ENCODE measurements at places on chromosomes 2 and 18. TPM values are rescaled to one million over a fixed set of nuclear protein-coding genes. Genes with fewer than 3 reads are reported as not detected.

- ATAC-seq = no peak
- peaks cover 4% of the 10 kb centered on the region for H3K36me3 ChIP-seq
- H3K4me3 ChIP-seq = no peak overlapping the region
- no peak overlapping the region for H3K27ac ChIP-seq
- no peaks in the 10 kb centered on the region for H3K4me1 ChIP-seq
- H3K27me3 ChIP-seq = no peaks in the 10 kb centered on the region
Measured at GRCh38 chr2:69222953-69223658, 163.9 kb downstream of the GFPT1 start.

GRCh38 chr2:104416339-104417000 is 437.4 kb upstream of the POU3F3 start:
- no peaks in the 10 kb centered on the region for H3K36me3 ChIP-seq
- no peaks in the 10 kb centered on the region for H3K4me1 ChIP-seq
- H3K27ac ChIP-seq = no peak overlapping the region
- no peak for ATAC-seq
- peaks cover 9% of the 10 kb centered on the region for H3K27me3 ChIP-seq

- peaks cover 25% of the 10 kb centered on the region for H3K27me3 ChIP-seq
- no peak for ATAC-seq
- H3K36me3 ChIP-seq = no peaks in the 10 kb centered on the region
- no peak overlapping the region for H3K4me3 ChIP-seq
- no peaks in the 10 kb centered on the region for H3K4me1 ChIP-seq
Measured at GRCh38 chr2:11655495-11655894, 14.5 kb downstream of the NTSR2 start.

The SOX11 gene
- total RNA-seq = 0.94 TPM

- no peak overlapping the region for H3K4me3 ChIP-seq
- peak overlapping the region; percentile 72 for H3K27ac ChIP-seq
- no peaks in the 10 kb centered on the region for H3K36me3 ChIP-seq
- no peaks in the 10 kb centered on the region for H3K4me1 ChIP-seq
- H3K27me3 ChIP-seq = no peaks in the 10 kb centered on the region
- ATAC-seq = no peak
Measured at GRCh38 chr2:231211486-231211885, 13.1 kb downstream of the ARMC9 start.

GRCh38 chr18:45621061-45621511 is 5.8 kb downstream of the SLC14A2 start:
- no peak overlapping the region for H3K4me3 ChIP-seq
- H3K36me3 ChIP-seq = no peaks in the 10 kb centered on the region
- H3K27ac ChIP-seq = no peak overlapping the region
- no peaks in the 10 kb centered on the region for H3K27me3 ChIP-seq
- ATAC-seq = no peak
- H3K4me1 ChIP-seq = peaks cover 56% of the 10 kb centered on the region

The HJURP gene
- 2.5 TPM for total RNA-seq

DNA sequence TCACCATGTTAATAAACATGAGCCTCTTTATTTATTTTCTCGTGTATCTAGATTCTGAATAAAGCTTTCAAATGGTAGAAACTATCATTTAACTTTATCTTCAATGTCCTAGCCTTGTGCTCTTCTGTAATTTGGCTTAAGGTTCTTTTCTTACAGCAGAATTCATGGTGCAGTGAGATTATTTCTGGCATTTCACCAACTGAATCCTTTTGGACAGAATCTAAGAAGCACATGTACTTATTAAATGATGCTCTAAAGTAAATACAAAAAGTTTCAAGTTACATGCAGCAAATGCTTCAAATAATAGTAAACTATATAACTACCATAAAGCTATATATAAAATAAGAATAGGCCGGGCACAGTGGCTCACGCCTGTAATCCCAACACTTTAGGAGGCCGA is 65.9 kb downstream of the AP1S3 start:
- H3K4me1 ChIP-seq = no peaks in the 10 kb centered on the region
- ATAC-seq = no peak
- H3K4me3 ChIP-seq = no peak overlapping the region
- H3K36me3 ChIP-seq = no peaks in the 10 kb centered on the region

DNA sequence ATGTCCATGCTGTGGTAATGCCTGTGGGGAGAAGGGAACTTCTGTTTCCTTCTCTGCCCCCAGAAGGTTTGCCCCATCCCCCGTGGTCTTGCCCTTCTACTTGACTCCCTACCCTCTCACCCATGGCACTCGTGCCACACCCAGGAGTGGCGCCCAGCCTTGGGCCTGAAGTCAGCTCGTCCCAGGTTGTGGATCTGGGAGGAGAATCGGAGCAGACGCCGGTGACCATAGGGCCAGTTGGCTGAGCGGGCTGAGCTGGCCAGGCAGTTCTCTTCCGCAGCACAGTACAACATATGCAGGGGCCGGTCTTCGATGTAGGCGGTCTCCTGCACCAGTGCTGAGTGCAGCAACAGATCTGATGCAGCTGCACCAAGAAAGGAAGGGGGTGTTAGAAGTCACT is 4.7 kb downstream of the HTRA2 start:
- ATAC-seq = no peak
- H3K27ac ChIP-seq = no peak overlapping the region
- H3K27me3 ChIP-seq = peaks cover 6% of the 10 kb centered on the region
- peaks cover 23% of the 10 kb centered on the region for H3K4me1 ChIP-seq
- H3K36me3 ChIP-seq = peaks cover 35% of the 10 kb centered on the region

DNA sequence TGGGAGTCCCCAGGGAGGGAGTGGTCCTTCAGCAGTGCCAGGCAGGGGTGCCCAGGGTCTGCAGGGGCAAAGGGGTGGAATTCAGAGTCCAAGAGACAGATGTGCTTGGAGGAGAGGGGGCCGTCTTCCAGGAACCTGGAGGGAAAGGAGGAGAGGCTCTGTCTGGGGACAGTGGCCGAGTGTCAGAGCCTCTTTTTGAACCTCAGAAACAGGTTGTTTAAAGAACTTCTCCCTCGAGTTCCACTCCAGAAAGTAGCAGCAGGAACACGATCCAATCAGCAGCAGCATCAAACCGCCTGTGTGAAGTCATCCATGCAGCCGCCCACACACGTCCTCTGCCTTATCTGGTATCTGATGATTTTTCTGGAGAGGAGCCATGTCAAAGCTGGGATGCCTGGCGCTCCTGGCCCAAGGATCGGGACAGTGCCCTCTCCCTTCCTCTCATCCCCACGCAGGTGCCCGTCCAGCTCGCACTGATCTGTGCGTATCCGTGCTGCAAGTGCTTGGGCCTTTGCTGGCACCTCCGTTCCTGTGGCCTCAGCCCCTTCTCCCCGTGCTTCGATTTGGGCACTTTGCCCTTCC is 205.1 kb downstream of the NDUFA10 start:
- H3K4me1 ChIP-seq = peaks cover 10% of the 10 kb centered on the region
- no peak overlapping the region for H3K4me3 ChIP-seq
- no peaks in the 10 kb centered on the region for H3K36me3 ChIP-seq
- H3K27ac ChIP-seq = peak overlapping the region; percentile 31
- no peak for ATAC-seq

The ARHGAP25 gene
- total RNA-seq = 4.6 TPM

The FARSB gene
- total RNA-seq = 11.1 TPM

DNA sequence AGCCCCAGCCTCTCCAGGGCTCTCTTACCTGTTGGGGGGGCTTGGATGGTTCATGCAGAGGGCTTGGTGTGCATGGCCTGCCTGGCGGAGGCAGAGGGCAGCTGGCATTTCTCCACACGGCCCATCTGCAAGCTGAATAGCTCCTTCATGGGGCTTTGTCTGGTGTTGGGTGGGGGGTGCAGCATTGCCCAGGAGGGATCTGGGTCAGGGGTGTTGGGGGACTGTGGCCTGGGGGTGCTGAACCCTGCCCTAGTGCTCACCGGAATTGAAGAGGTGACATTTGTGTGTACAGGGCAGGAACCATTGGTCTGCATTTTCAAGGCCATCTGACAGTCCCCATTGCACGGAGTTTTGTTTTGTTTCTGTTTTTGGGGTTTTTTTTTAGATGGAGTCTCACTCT is 58.8 kb upstream of the HAAO start:
- H3K27ac ChIP-seq = no peak overlapping the region
- H3K4me3 ChIP-seq = no peak overlapping the region
- H3K36me3 ChIP-seq = no peaks in the 10 kb centered on the region

The MAT2A gene
- total RNA-seq = 295 TPM

GRCh38 chr2:187566266-187566665 is 12.0 kb upstream of the TFPI start:
- ATAC-seq = no peak
- no peaks in the 10 kb centered on the region for H3K4me1 ChIP-seq
- no peaks in the 10 kb centered on the region for H3K27me3 ChIP-seq
- no peak overlapping the region for H3K27ac ChIP-seq

DNA sequence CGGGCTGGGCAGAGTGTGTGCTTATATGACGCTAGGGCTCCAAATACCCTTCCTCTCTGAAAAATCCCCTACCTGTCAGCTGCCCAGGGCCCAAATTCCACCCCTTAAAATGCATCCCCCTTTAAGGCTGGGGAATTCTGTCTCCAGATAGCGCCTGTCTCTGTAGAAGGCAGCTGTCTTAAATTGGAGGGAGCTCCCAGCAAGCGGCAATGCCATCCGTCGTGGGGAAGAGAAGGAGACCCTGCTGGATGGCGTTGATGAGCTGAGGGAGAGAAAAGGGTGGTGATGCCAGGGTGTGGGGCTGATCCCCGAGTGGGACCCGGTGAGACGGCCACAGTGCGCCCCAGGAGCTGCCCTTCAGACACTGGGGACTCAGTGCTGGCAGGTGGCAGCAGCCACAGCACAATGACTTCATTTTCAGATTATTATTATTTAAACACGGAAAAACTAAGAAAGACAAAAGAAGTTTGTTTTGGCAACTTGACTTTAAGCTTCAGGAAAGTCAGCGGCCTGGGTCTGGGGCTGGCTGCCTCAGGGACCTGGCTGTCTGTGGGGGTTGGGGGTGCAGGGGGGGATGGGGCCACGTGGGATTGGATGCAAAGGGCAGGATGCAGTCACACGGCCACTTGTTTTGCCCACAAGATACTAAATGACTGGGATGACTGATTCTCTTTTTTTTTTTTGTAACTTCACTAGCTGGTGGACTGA is 152.8 kb downstream of the TFCP2L1 start:
- no peak overlapping the region for H3K4me3 ChIP-seq
- no peak overlapping the region for H3K27ac ChIP-seq
- no peak for ATAC-seq
- peaks cover 21% of the 10 kb centered on the region for H3K27me3 ChIP-seq

GRCh38 chr2:84631047-84631446 is 114.7 kb downstream of the DNAH6 start:
- H3K4me3 ChIP-seq = no peak overlapping the region
- no peak overlapping the region for H3K27ac ChIP-seq
- H3K4me1 ChIP-seq = no peaks in the 10 kb centered on the region
- H3K27me3 ChIP-seq = no peaks in the 10 kb centered on the region
- no peaks in the 10 kb centered on the region for H3K36me3 ChIP-seq

- no peak overlapping the region for H3K4me3 ChIP-seq
- ATAC-seq = no peak
- no peaks in the 10 kb centered on the region for H3K36me3 ChIP-seq
- H3K4me1 ChIP-seq = no peaks in the 10 kb centered on the region
Measured at GRCh38 chr2:152525277-152525838, 190.4 kb downstream of the FMNL2 start.

DNA sequence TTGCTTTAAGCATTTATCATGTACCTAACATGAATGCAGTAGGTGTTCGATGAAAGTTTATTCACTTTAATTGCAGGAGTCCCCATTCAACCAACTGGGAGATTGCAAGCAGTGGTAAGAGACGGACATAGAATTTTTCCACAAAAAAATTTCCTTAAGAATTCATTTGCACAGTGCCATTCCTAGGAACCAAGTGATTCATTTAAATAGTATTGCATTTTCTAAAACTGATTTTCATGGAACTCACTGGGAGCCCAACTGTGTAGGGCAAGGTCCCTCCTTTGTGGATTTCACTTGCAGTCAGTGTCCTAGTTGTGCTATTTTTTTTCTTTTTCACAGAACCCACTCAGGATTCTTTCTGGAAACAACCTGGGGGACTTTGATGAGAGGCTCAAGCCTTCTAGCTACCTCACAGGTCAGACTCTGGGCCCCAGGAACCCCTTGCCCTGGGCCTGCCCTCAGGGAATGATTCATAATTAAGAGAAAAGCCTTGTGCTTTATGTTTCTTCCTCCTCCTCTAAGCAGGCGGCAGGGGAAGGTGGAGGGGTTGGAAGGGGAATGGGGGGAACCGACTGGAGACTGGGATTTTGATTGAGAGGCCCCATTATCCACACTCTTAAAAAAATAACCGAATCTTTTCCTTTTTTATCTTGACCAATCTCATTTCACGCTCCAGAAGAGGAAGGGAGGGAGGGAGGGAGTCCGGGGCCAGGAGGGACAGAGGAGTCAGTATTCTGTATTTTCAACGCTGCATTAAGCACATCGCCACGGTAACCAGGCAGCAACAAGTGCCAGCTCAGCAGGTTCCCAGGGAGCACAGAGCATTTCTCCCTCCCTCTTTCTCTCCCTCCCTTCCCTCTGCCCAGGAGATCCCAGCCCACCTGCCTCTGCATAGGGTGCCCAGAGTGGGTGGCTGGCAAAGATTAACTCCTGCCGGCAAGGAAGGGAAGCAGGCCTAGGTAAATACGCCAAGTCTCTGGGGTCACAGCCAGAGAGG is 51.8 kb downstream of the PSD4 start:
- ATAC-seq = peak; percentile 64
- no peaks in the 10 kb centered on the region for H3K36me3 ChIP-seq
- no peaks in the 10 kb centered on the region for H3K27me3 ChIP-seq
- H3K27ac ChIP-seq = no peak overlapping the region
- H3K4me1 ChIP-seq = no peaks in the 10 kb centered on the region
- no peak overlapping the region for H3K4me3 ChIP-seq

The LRRC30 gene
- total RNA-seq = not detected

The RIT2 gene
- total RNA-seq = not detected

The ALPG gene
- total RNA-seq = not detected

DNA sequence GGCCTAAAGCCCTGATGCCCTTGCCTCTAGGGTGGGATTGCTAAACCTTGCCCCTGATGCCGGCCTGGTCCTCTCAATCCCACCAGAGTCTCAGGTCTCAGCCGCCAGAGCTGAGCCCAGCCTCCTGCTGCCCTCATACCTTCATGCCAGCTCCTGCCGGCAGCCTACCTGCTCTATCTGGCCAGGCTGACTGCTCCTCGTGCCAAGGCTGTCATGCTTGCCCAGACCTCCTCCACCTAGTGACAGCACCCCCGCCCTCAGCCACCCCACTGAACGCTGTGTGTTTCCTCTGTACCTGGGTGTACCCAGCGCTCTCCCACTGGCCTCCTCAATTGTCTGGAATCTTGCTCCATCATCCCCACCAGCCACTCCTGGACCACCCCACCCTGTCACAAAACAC is 120.1 kb downstream of the CACNB4 start:
- H3K27me3 ChIP-seq = no peaks in the 10 kb centered on the region
- no peaks in the 10 kb centered on the region for H3K36me3 ChIP-seq
- no peak for ATAC-seq
- no peak overlapping the region for H3K27ac ChIP-seq

- no peaks in the 10 kb centered on the region for H3K4me1 ChIP-seq
- no peak overlapping the region for H3K4me3 ChIP-seq
- ATAC-seq = no peak
- H3K36me3 ChIP-seq = peaks cover 81% of the 10 kb centered on the region
- no peaks in the 10 kb centered on the region for H3K27me3 ChIP-seq
- H3K27ac ChIP-seq = no peak overlapping the region
Measured at GRCh38 chr18:11880586-11881304, 27.4 kb downstream of the MPPE1 start.

Data from gastroesophageal sphincter (tissue), 4 donors.